ENCODE measurements at places on chromosomes 13 and 19.

DNA sequence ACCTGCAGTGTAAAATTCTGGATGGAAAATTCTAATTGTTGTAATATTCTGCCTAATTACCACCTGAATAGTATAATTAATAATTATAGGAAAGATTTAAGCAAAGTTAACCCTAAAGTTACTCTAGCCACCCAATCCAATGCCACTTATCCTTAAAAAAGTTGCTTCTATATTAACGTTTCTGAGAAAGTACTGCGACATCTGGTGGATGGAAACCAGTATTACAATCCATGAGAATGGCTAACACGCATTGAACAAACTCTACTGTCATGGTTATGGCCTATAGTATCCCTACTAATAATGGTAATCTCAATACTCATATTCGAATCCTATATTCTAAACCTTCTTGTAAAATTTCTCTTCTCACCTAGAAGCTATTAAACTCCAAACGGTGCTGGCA is 1551.8 kb downstream of the SLITRK1 start:
- no peak for ATAC-seq

- ATAC-seq = no peak
Observed at GRCh38 chr13:21637296-21637695, 33.3 kb upstream of the MICU2 start.

DNA sequence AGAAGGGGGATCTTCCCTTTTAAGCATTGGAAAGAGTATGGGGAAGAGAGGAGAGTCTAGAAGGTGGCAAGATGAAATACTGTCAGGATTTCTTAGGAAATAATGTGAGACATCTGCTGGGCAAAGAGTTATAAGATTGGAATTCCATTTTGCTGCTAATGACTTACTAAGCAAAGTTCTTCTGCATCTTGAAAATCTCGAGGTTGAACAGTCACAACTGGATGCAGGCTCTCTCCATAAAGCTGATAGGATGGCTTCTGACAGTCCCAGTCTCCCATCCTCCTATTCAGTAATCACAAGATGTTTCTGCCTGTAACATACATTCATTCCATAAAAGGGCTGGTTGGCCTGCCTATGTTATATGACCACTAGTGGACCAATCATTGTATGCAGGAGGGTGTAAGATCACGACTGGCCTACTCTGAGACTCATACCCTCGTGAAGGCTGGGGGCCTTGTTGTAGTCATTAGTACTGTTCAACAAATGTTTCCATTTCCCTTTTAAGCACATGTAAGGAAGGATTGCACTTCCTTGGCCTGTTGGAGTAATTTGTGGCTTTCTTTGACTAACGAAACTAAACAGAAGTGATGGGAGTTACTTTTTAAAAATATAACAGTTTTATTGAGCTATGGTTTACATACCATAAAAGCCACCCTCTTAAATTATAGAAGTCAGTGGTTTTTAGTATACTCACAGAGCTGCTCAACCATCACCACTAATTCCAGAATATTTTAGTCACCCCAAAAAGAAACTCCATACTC is 45.0 kb upstream of the TDRD3 start:
- no peak for ATAC-seq

GRCh38 chr13:36555151-36555986 is 118.5 kb upstream of the SERTM1 start:
- ATAC-seq = no peak

GRCh38 chr13:48072304-48072703 is 22.6 kb downstream of the MED4 start:
- no peak for ATAC-seq

GRCh38 chr13:45339867-45340266 is 1.1 kb downstream of the TPT1 start:
- ATAC-seq = no peak

- no peak for ATAC-seq
Observed at GRCh38 chr19:28359431-28360414, 853.2 kb downstream of the UQCRFS1 start.

- ATAC-seq = no peak
Observed at GRCh38 chr13:24276306-24276705, 33.1 kb upstream of the C1QTNF9 start.

DNA sequence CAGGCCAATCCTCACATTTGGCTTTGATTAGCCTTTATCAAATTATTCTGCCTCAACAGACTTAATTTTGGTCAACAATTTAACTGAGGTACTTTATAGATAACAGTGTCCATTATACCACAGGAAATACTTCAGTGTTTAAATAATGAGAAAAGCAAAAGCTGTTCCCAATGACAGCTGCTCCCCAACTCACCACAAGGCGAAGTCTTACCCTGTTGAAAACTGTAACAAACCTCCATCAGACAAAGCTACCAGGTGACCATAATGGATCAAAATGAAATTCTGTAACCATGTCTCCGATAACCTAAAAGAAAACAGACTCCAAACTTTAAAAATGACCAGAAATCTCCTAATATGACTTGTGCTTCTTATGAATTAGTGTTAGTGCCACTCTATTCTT is 50.3 kb downstream of the ZNF44 start:
- ATAC-seq = no peak

GRCh38 chr13:73040968-73041596 is 17.7 kb upstream of the KLF5 start:
- no peak for ATAC-seq

DNA sequence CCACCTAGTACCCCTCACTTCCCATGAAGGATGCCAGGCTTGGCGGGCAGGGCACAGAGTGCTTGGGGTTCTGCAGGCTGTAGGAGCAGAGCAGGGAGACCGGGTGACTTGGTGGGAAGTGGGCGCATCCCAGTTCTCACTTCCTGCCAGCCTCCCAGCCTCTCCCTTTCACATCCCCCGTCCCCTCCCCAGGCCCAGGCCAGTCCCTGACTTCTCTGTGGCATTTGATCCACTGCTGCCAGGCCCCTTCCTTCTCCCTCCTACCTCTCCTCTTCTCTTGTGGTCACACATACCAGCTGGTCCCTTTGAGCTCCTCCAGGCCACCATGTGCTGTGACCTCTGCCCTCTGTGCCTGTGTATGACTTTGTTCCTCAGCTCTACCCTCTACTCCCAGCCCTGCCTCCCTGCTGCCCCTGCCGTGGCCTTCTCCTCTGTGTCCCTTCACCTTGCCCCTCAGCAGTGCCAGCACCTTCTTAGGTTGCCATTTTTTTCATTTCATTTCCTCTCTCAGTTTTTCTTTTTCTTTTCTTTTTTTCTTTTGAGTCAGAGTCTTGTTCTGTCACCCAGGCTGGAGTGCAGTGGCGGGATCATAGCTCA is 19.5 kb downstream of the MYO1F start:
- no peak for ATAC-seq

- no peak for ATAC-seq
Observed at GRCh38 chr13:51928231-51928630, 66.5 kb downstream of the CCDC70 start.
